HCT116 (cell line): ENCODE measurements at places on chromosomes 2 and 18.

DNA sequence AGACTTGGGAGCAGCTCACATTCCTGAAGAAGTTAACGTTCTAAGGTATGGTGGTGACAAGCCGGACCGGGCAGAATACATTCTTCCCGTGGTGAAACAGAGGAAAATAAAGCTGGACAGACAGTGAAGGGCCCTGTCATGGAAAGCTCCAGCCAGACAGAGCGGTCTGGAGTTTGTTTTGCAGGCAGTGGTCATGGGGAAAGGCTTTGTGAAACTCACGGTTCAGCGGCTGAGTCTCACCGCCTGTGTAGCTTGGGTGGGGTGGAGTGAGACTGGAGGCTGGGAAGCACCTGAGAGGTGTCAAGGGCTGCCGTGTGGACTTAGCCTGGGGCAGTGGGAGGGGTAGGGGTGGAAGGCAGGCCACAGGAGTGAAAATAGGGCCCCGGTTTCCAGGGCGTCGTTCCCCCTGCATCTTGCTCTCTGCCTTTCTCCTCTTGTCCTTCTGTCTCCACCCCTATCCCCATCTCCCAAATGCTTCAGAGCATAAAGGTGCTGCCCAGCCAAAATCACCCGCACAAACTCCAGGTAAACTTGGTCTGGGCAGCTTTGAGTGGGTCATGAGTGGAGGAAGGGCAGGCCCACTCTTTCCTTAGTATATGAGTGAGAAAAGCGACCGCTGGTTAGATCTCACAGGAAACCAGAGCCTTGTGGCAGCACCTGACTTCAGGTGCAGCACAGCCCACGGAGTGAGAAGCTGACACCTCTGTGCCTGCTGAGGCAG lies 11.4 kb upstream of the SLC20A1 start:
- DNase-seq: no peak

- no peak for DNase-seq
These were observed 67.7 kb upstream of the DNMT3A start for GRCh38 chr2:25409468-25409867.

- no peak for DNase-seq
These were observed 231.2 kb upstream of the RAB6C start for GRCh38 chr2:129748250-129748649.

- no peak for DNase-seq
These were observed 150.7 kb upstream of the SLC14A2 start for GRCh38 chr18:45464619-45465018.

DNA sequence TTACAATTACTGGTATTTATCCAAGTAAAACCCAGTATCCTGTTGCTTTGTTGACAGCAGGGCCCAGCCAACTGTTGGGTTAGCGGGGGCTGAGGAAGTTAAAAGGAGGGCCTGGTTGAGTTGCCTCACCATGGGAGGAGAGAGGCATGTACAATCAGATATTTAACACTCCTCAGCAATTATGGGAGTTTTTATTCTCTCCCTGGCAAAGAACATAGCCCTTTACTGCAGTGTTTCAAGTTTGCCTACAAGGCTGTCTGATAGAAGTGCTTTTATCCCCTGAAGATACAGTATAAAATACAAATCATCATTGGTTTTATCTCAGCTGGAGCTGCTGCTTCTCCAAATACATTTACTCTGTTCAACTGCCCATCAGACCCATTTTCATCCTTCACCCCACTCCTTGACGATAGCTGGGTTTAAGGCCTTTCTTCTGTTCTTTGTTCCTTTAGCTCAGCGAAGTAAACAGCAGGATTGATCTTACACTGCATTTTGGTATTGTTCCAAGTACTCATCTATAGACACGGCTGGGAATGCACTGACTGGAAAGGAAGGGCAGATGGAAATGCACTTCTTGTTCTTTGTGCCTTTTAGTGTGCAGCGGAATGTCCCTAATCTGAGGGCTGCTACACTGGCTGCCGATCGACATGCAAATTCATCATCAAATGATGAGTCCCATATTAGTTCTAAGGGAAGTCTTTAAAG lies 402.5 kb upstream of the SPRED2 start:
- no peak for DNase-seq

DNA sequence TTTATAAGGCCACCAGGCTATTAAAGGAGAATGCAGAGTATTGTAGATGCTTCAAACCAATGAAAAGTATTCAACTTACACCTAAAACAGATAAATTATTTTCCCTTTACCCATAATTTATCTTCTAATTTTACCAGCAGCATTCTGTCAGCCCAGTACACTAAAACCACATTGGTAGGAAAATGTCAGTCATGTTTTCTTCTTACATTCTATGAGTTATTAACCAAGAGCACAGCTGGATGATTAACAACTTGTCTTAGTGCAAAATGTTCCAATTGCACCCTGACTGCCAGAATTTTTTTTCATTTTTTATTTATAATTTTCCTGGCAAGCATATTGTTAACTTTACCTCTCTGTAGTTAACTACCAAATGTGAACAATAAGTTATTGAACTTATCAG lies 79.0 kb upstream of the WDR75 start:
- no peak for DNase-seq

- DNase-seq: no peak
These were observed 398.5 kb downstream of the CDH2 start for GRCh38 chr18:27778441-27778840.

DNA sequence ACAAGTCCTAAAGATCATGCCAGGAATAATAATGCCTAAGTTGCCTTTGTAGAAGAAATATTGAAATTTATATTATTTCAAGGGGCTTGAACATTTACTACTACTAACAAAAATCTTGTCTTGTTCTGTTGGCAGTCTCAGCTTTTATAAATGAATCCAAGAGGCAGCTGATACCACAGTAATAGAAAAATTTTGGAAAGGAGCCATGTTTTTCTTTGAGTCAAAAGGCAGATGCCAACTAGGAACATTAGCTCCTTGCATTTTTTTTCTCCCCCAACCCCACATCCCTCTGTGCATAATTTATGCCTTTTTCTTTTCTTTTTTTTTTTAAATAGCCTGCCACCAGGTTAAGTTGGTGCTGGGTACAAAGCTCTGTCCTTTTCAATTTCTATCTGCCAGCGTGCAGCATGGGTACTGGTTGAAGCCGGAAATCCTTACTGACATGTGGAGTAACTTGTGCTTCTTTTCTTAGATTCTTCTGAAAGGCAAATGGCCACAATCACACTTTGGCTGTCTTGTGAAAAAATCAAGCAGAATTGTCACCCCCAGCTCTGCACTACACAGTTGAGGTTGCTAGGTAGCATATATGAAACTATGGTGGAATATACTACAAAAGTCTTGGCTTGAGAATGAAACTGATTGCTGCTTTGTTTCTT lies 98.8 kb downstream of the RHBDD1 start:
- DNase-seq: no peak

DNA sequence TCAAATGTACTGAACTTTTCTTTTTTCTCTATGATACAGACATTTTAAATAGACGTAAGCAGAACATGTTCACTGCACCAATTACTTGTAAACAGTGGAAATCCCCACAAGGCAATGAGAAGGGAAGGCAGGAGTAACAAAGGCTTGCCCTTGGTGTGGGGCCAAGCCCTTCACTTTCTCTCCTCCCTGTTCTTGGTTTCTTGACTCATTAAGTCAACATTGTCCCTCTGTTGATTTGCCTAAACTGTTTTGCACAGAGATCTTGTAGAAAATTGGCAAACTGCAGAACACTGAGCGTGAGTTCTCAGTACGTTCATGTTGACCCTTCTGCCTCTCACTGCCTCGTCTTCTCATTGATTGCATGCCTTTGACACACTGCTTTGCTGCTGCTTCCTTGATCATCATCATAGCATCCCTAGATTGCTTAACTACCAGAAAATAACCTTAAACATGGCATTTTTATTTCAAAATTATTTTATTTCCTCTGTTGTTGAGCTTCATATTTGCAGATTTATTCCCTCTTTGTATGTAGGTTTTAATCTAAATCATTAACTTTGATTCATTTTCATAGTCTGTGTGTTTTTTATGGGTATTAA lies 257.7 kb downstream of the PTGR3 start:
- DNase-seq: no peak

GRCh38 chr2:55500025-55500424 lies 19.5 kb upstream of the CFAP36 start:
- no peak for DNase-seq

DNA sequence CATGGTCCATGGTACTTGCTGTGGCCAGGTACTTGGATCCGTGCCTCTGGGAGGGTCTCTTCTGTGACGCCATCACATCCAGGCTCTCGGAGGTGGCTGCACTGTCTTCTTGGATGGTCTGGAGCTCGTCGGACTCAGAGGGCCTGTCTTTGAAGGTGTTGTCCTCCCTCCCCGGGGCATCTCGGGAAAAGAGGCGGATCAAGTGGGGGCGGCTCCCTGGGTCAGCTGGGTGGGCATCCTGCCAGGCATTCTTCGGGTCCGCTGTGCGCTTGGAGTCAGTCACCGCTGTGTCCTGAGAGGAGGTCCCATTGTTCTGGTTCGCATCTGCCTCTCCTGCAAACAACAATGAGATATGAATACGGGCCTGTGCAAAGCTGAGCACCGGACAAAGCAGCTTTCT lies 115.6 kb downstream of the MBP start:
- no peak for DNase-seq

- DNase-seq: no peak
These were observed 15.9 kb downstream of the RNF152 start for GRCh38 chr18:61876899-61877298.

- DNase-seq: no peak
These were observed 3.8 kb downstream of the FKBP7 start for GRCh38 chr2:178474560-178474959.

DNA sequence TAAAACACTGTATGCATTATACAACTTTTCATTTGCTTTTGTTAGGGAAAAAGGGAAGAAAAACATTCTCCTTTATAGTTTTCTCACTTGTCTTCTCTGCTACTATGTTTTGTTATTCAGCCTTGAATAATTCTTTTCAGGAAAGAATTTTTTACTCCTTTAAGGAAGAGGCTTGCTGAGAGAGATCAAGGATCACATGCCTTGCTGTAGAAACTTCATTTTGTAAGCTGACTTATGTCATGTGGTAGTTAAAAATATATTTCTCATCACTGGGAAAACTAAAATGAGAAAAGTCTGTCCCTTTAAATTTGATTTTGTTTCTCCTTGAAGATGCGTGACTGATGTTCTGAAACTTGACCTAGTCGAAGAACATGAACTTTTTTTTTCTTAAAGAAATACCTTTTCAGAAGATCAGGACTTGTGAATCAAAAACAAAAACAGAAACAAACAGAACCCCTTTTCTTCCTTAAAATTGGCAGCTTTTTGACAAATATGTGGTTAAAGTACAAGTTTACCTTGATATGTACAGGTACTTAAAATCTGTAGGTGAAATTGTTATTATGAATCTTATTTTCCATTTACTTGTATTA lies 145.1 kb downstream of the COMMD1 start:
- no peak for DNase-seq

- DNase-seq: no peak
These were observed 145.7 kb upstream of the GLI2 start for GRCh38 chr2:120589771-120590608.

GRCh38 chr2:64730551-64731262 lies 77.0 kb upstream of the SERTAD2 start:
- DNase-seq: no peak

- no peak for DNase-seq
These were observed 23.4 kb upstream of the RPL31 start for GRCh38 chr2:100978582-100979191.

- DNase-seq: no peak
These were observed 268.6 kb upstream of the NCKAP5 start for GRCh38 chr2:133836691-133837345.

DNA sequence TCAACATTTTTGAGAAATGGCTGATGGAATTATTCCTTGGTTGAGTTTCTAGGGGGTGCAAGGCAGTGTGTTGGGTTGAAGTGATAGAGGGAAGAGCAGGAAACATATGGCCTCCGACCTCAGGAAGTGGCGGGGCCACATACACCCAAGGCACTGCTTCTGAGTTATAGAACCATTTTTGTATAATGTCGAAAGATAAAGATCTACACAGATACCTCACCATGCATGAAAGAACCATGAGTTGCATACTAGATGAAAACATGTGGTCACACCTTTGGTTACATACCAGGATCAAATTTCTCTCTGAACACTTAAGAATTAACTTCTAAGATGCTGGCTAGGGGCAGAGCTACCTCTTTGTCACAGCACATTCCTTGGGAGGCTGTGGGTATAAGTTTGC lies 23.2 kb downstream of the LAMA3 start:
- DNase-seq: no peak

DNA sequence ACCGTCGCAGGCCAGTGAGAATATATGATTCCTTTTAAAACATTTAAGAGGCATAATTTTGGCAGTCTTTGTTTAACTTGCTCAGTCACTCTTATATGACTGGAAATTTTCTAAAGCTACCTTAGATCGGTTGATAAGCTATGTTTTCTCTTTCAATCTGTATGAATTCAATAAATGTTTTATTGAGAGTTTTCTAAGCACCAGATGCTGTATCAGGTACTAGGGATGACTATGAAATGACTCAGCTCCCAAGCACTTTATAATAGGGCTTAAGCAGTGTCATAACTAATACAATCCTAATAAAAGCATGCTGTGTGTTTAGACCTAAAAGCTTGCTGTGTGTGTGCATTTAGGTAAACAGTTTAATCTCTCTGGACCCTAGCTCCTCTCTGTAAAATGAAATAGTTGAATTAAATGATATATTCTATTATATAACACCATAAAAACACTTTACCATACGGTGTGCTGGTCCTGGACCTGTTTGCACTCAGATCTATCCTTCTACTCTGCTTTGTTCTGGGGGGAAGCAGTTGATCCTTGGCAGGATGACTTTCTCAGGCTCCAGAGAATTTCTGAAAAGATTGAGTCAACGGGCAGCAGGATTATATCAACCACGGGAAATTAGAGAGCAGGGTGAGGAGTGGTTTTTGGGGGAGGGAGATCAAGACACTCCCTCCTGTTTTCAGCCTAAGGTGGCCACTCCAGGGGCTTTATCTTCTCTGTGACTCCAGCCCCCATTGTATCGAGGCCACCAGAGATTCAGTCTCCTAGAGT lies 26.1 kb upstream of the SLC38A11 start:
- no peak for DNase-seq

- no peak for DNase-seq
These were observed 20.7 kb downstream of the FBXO15 start for GRCh38 chr18:74126684-74127655.

DNA sequence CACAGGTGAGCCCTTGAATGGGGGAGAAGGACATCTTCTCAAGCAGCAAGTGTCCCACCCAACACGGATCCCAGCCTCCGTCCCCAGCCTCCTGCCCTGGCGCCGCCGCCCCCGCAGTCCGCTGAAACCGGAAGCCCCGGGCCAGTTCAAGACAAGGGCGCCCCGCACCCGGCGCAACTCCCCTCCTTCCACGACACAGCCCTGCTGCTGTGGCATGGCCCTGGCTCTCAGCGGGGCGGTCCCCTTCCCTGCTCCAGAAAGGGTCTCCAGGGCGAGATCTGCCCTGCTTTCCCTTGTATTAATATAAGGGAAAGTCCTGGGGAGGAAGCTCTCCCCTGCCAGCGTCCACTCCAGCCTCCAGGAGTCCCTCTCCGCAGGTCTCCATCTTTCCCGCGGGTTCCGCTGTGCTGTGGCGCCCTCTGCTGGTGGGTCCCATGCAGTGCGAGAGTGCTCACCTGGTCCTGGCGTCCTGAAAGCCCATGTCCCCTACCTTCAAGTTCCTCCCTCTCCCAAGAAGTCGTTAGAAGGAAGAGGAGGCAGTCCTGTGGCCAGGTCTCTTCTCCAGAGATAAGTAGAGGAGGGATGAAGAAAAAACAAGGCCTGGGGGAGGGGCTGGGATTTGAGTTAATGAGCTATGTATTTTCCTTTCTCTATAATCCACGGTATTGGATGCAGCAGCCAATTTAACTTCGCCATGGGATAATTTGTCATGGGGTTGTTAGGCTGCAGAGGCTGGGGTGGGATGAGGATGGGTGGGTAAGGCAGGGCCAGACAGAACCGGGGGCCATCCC lies 176.0 kb downstream of the SMAD2 start:
- peak; percentile 37 for DNase-seq

- DNase-seq: no peak
These were observed 296.8 kb upstream of the SPRED2 start for GRCh38 chr2:65729246-65729645.
